ENCODE measurements at places on chromosomes 7 and 10.
A peak's percentile ranks its signal among the peaks of the same experiment; 100 is the strongest.

- DNase-seq = no peak
Observed at GRCh38 chr7:115471891-115472290, 550.0 kb downstream of the MDFIC start.

DNA sequence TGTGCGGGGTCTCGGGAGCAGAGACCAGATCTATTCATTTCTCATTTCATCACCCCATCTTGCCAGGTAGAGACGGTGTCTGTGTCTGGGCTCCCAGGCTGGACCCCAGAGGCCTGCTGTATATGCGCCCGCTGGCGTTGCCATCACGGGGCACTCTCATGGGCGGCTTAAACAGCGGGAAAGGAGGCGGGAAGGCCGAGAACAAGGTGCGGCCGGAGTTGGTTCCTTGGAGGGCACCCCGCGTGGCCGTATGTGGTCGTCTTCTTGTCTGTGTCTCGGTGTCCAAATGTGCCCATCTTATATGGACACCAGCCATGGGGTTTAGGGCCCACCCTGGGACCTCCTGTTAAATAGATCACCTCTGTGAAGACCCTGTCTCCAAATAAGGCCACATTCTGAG, 2.1 kb upstream of the CFAP46 start:
- DNase-seq = no peak

- no peak for DNase-seq
Observed at GRCh38 chr10:121734589-121735045, 136.4 kb upstream of the FGFR2 start.

- peak; percentile 77 for DNase-seq
Observed at GRCh38 chr7:150322114-150322832, 882 bp upstream of the LRRC61 start.

DNA sequence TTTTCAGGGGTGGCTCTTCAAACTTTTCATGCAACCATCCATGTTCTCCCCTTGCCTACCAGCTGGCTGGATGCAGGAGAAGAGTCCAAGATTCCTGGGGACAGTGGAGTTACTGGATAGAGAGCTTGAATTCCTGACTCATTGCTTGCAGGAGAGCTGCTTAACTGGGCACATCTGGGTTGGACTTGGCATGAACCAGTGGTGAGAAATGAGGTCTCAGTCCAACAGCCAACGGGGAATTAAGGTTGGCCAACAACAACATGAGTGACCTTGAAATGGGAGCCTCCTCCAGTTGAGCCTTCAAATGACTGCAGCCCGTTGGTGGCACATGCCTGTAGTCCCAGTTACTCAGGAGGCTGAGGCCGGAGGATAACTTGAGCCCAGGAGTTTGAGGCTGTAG, 58.1 kb upstream of the OPN4 start:
- no peak for DNase-seq

GRCh38 chr7:12827219-12827821, 139.9 kb downstream of the ARL4A start:
- DNase-seq = no peak

DNA sequence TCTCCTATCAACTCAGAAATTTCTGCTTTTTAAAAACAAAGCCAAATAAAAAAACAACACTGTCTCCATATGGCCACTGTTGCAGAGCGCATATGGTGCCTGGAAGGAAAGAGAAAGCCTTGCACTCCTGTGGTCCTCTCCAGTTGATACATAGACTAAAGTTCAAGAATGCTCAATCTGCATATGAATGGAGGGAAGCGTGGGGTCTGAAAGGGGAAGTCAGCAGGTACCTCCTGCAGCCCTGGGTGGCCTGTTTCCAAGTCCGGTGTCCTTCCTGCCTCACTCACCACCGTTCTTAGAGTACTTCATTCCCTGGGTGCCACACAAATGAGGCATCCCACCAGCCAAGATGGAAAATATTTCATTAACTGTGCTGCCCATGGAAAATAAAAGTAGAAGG, 138.3 kb upstream of the PALS2 start:
- no peak for DNase-seq

GRCh38 chr10:62492012-62492869, 118.1 kb downstream of the ZNF365 start:
- no peak for DNase-seq

DNA sequence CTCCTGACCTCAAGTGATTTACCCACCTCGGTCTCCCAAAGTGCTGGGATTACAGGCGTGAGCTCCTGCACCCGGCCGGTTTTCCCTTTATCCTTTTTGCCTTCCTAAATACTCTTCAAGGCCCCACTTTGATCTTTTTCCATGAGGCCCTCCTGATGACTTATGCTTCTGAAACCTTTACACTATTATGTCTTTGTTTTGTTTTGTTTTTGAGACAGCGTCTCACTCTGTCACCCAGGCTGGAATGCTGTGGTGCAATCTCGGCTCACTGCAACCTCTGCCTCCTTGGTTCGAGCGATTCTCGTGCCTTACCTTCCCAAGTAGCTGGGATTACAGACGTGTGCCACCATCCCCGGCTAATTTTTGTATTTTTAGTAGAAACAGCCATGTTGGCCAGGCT, 3.8 kb downstream of the STMP1 start:
- no peak for DNase-seq

DNA sequence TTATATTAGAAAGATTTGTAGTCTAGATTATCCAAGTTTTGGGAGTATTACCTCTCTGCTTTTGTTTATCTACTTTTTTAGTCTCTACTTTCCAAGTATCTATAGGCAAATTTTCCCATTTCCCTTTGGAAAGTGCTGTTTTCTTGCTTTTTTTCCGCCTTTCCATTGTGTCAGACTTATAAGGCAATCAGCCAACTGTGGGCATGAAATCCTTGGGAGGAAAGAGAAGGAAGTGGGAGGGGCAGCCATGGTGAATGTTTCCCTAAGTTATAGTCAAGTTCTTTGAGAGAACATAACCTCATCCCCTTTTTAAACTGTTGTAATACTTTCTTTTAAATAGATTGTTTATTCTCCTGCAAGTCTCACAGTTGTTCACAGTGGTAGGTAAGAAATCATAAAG, 52.6 kb downstream of the PTEN start:
- DNase-seq = no peak

DNA sequence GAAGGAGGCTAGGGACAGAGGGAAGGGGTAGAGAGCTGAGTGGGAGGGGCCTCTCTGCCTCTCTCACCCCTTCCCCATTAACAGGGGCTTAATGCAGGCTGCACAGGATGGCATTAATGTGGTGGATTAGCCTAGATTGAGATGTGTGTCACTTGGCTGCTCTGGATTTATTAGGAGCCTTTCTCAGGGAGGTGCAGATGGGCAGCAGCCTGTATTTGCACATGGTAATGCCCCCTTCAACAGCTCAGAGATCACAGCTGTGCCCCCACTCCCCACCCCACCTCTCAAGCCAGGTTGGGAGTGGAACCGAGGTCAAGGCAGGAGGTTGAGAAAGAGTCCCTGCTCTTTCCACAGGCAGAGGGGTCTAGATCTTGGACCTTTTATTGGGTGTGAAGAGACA, 7.3 kb downstream of the PITX3 start:
- DNase-seq = no peak

GRCh38 chr10:133230387-133231195, 574 bp downstream of the UTF1 start:
- DNase-seq = no peak

- no peak for DNase-seq
Observed at GRCh38 chr7:97851683-97852082, 20.5 kb downstream of the ASNS start.

GRCh38 chr10:72274730-72275350, 1.1 kb downstream of the DDIT4 start:
- peak; percentile 76 for DNase-seq

DNA sequence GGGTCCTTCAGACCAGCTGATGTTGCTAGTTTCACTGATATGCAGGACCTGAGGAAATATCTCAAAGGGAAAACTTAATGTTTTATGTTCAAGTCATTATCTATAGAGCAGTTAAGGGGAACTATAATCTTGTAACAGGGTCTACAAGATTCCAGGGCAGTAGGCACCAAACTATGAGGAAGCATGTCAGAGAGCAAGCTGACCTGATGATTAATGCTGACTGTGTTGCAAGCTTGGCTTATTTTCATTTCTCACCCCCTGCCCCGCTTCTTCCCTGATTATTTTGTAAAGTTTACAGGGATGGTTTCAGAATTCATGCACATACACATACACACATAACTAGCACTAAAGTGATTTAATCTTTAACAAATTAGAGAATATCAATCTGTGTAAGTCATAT, 84.3 kb upstream of the CACNA2D1 start:
- DNase-seq = no peak

GRCh38 chr7:80139236-80139635, 4.6 kb downstream of the GNAI1 start:
- DNase-seq = no peak

DNA sequence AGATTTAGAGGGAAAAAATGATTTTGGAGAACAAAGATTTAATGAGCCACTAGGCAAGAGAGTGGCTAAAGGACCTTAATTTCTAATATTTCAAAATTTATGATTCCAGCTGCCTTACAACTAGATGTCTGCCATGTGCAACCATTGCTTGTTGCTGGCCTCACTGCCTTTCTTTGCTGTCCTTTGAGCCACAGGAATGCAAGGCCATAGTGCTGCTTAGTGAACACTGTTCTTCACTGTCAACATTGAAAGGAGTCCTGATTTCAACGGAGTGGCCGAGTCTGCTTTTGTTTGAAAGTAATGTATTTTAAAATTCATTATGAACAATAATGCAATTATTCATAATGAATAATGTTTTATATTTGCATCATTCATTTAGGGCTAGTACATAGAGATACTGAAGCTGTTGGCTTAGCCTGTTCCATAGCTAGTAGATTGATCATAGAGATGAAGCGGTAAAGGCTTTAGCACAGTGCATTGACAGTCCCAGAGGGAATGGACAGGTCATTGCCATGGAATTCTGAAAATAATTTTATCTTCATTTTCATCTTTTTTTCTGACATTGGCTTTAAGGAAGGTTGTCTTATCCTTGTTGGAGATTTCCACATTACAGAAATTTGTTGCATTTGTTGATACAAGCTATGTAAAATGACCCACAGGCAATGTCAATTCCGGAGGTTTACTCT, 544.1 kb downstream of the AUTS2 start:
- DNase-seq = no peak

DNA sequence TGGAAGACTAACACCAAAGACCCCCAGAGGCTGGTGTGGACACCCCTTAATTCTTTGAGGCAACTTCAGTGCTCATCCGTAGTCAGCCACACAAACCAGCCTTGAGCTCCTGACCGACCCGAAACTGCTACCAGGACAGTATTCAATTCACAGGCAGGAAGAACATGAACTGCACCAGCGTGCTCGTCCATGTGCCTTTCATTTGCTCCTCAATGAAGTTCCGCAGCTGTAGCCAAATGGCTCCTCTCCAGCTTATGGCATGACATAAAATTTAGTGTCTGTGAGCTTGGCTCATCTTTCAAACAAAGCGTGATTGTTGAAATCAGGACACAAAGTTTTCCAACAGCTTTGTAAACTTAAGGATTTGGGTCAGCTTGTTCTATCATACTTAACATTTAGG, 144.1 kb upstream of the FAM171A1 start:
- no peak for DNase-seq

DNA sequence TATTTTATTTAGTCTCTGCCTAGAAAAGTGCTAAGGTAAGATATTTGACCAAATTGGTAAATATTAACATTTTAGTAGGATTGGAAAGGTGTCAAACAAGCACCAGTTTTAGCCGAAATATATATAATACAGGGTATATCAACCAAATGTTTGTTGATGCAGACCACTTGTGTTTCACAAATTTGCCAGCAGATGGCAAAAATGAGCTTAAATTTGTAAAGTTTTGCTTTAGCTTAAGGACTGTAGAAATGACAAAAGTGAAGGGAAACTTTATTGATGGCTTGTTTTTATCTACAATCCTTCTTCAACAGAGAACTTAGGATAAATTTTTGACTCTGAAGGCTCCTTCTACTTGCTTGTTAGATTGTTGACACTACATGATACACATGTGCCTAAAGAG, 4.8 kb upstream of the POLR1F start:
- DNase-seq = peak; percentile 14

DNA sequence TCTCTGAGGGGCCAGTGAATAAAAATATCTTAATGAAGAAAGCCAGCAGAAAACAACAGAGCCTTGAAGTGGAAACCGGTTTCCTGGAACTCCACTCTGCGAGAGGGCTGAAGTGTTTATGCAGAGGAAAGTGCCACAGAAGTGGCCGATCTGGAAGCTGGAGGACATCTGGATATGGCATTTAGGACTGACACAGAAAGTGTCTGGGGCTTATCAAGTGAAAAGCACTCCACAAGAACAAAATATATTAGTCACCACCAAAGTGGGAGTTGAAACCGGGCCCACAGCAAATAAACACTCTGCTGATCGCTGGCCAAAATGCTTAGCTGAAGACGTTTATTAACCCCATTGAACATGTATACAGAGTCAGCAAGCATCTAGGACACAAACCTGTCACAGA, 7.8 kb downstream of the NOD1 start:
- no peak for DNase-seq

DNA sequence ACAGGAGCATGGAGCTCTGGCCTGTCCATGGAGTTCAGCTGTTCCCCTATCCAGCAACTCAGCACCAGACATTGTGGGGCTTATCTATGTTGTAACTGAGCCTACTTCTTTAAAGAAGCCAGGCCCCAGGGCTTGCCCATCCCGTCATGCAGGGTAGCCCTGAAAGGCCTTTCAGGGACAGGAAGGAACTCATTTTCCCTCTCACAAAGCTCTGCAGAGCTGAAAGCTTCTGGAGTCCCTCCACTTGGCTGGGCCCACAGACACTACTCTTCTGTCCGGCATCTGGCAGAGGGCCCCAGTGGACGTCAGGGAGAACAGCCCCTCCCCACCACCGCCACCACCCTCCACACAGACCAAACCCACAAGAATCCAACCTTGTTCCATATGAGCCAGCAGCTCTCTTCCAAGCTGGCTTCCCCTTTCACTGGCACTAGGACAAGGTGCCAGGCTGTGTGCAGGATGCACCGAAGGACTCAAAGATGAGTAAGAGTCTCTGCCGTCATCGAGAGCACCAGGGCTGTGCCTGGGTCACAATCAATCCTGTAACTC, 33.1 kb downstream of the DENND2A start:
- no peak for DNase-seq

- DNase-seq = no peak
Observed at GRCh38 chr10:68251151-68251550, 19.2 kb upstream of the ATOH7 start.

- no peak for DNase-seq
Observed at GRCh38 chr7:87458148-87458547, 17.3 kb downstream of the ABCB4 start.

GRCh38 chr7:44063547-44063893, 1.8 kb downstream of the PGAM2 start:
- DNase-seq = no peak
